ENCODE measurements at places on chromosomes 5 and 9.
A peak's percentile ranks its signal among the peaks of the same experiment; 100 is the strongest.

GRCh38 chr5:120599576-120599975 lies 135.5 kb downstream of the PRR16 start:
- DNase-seq: no peak

- peak; percentile 11 for DNase-seq
Measured at GRCh38 chr5:86986837-86987236, 280.8 kb upstream of the RASA1 start.

DNA sequence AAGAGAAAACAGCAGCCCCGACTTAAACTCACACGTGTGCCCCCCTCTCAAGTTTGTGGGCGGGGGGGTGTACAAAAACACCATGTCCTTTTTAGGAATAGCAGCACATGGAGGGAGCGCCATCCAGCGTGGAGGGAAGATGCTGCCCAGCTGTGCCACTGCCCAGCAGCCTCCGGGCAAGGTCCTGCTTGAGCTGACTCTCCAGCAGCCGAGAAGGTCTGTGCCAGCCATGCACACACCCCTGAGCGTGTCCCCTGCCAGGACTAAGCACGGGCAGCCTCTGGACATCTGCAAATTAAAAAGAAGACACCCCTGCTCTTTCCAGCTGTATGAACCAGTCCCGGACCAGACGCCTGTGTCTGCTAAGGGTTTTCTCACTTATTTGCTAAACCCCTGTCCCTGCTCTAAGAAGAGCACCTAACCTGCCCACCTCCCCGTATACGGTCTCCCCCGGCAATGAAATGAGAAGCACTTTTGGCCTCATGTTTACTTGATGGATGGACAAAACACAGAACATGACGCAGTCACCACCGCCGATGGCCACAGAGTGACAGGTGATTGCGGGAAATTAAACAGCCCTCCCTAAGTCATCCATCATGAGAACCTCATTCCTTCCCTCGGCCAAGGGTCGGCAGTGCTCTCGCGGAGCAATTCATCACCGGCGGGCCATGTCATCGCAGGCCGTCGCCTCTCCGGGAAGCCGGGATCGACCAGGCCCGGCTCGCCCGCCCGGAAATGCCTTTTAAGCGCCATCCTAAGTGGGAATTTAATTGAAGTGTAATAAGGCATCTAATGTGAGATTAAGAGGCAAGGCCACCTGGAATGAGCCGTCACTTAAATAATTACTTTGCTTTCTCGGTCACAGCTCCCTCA lies 96.9 kb downstream of the OLFM1 start:
- no peak for DNase-seq

DNA sequence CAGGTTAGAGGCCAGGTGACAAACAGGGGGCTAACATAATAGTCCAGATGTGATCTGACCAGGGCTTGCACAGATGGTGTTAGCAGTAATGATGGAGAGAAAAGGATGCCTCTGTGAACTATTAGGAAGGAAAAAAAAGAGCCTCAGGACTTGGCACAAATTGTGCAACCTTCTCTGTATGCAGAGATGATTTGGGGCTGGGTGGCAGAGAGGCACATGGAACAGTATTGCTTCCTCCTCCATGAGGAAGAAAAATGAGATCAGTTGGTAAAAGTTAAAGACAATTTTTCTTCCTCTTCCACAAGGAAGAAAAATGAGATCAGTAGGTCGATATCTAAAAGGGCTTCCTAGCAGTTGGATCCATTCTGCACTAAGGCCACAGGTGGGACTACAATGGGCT lies 13.9 kb upstream of the ANXA6 start:
- DNase-seq: no peak

- DNase-seq: no peak
Measured at GRCh38 chr9:89634995-89635742, 30.4 kb downstream of the GADD45G start.

DNA sequence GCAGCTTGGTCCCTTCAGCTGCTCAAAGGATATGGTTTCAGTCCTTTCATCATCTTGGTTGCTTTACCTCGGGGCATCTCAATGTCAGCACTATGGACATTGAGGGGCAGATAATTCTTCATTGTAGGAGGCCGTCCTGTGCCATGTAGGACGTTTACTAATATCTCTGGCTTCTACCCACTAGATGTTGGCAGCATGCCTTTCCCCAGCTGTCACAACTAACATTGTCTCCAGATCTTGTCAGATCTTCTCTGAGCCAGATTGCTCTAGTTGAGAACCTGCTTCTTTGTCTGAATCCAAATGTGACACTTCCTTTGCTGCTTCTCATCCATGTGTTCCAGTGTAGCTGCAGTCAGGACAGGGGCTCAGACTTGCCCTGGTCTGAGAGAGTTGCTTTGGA lies 10.3 kb downstream of the PTPA start:
- no peak for DNase-seq

GRCh38 chr5:80919678-80920196 lies 40.4 kb upstream of the RASGRF2 start:
- DNase-seq: no peak

DNA sequence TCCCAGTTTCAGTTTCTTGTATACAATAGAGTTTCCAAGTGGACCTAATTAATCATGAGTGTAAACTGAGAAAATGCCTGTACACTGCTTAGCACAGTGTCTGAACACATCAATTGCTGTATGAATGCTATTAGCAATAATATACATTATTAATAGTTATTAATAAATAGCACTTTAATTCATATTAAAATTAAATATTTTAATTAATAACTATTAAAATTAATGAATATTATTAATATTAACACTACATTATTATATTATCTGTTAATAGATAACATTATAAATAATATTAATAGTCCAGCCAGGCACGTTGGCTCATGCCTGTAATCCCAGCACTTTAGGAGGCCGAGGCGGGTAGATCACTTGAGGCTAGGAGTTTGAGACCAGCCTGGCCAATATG lies 244.9 kb upstream of the ANKRD55 start:
- DNase-seq: no peak

- no peak for DNase-seq
Measured at GRCh38 chr5:178826216-178826615, 33.5 kb upstream of the ZNF354B start.

GRCh38 chr9:97759581-97760288 lies 62.6 kb upstream of the XPA start:
- DNase-seq: no peak

- peak; percentile 61 for DNase-seq
Measured at GRCh38 chr5:119367502-119368237, 11.9 kb downstream of the TNFAIP8 start.

- no peak for DNase-seq
Measured at GRCh38 chr5:132095077-132095410, 21.5 kb downstream of the CSF2 start.

DNA sequence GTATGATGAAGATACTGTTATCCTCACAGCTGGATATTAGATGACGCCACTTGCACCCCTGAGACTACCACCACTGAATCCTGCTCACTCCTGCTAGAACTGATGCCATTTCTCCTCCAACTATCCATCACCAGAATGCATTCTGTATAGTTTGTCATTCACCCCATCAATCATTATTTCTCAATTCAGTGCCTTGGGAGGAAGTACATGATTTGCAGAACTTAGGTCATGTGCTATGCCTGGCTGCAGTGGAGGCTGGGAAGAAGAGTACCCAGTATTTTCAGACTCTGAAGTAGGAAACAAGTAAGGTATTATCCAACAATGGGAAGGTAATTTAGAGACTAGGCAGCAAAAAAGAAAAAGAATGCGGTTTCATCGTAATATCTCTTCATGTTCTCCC lies 26.2 kb upstream of the HSD17B4 start:
- DNase-seq: no peak

DNA sequence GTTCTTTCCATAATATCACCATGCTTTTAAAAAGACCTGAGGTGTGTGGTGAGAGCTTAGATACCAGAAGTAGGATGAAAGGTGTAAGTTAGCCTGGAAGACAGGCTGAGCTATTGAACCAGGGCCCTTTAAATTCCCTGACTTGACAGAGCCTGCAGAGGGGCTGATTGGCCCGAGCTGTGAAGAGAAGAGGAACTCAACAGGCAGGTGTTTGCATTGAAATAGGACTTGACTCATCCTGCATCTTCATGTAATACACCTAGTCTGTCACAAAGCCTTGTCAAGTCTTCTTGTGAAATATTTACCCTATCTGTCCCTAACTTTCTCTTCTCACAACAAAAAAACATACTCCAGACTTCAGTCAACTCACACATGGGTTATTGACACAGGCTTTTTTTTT lies 16.6 kb upstream of the ANP32B start:
- no peak for DNase-seq

GRCh38 chr9:37407468-37407867 lies 15.0 kb upstream of the GRHPR start:
- DNase-seq: no peak

DNA sequence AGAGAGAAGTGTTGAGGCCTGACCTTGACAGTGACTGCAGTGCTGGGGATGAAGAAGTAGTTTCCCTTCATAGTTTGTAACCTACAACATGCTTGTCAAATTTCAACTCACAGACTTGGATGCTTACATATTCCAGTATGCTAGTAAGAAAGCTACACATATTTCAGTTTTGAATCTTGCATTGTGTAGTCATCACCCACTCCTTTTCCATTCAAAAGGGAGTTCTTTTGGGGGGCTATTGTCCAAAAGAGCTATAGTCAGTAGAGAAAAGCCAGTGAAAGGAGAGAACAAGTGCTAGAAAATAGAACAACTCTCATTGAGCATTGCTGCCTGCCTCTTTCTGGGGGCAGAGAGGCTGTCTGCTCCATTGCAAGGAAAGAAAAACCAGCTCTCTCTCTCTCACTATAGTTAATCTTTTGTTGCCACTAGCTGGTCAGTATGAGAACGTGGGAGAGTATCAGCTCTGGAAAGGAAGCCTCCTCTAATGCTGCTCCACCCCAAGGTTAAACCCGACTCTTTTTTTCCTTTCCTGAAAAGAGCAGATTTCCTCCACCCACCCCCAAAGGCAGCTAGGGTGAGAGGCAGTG lies 7.3 kb downstream of the ASTN2 start:
- DNase-seq: no peak

DNA sequence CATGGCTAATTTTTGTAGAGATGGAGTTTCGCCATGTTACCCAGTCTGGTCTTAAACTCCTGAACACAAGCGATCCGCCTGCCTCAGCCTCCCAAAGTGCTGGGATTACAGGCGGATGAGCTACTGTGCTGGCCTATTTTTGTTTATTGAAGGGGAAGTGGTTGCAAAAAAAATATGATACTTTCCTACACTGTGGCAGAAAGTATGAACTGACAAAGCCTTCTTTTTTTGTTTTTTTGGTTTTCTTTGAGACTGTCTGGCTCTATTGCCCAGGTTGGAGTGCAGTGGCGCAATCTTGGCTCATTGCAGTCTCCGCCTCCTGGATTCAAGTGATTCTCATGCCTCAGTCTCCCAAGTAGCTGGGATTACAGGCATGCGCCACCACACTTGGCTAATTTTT lies 50.9 kb downstream of the OSTF1 start:
- DNase-seq: no peak

GRCh38 chr5:96408210-96408777 lies 24.8 kb downstream of the PCSK1 start:
- no peak for DNase-seq

DNA sequence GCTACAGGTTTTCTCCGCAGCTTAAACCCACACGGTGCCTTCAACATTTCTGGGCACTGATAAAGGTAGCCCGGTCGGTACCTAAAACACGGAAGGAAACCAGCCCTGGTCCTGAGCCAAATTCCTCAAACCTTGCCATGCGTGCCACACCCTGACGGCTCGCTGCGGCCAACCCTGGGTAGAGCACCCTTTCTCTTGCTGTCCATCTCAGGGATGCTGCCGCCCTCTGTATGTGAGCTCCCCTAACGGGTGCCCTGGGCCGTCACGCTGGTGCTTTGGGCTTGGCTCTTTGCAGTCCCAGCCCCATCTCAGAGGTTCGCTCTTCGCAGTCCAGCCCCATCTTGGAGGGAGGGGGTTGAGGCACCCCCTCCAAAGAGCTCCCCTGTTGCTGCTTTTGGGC lies 43.9 kb downstream of the PNPLA7 start:
- DNase-seq: no peak

DNA sequence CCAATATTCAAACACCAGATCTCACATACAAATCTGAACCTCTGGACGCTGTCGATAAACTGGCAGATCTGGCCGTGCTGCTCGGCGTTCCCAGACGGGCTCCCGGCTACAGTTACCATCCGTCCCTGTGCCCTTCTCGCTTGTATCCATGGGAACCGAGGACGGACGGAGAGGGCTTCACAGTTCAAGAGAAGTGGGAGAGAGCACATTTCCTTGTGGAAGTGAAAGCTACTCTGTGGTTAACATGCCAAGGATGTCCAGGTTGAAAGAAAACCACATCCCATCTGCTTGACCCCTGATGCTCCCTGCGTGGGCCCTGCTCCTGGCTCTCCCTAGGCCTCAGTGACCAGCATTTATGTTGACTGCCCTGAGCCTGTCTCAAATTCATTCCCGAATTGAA lies 6.3 kb upstream of the DBN1 start:
- no peak for DNase-seq

All from CD4-positive, alpha-beta T cell treated with Interleukin-2 at 100 ng/mL for 4 hours (primary cell).